ENCODE measurements at places on chromosomes 7 and 10. TPM values are rescaled to one million over a fixed set of nuclear protein-coding genes. Genes with fewer than 3 reads are reported as not detected.

Gene HEPACAM2
- total RNA-seq, result 86.8 TPM

Gene CDCA7L
- 17.1 TPM for total RNA-seq

Gene ITGB8
- 8.9 TPM for total RNA-seq

Gene FFAR4
- total RNA-seq, result 36.9 TPM

Gene KEL
- 0.85 TPM for total RNA-seq

Gene GPR85
- total RNA-seq, result not detected

Gene ATOH7
- total RNA-seq, result 0.22 TPM

Gene LMTK2
- 52.0 TPM for total RNA-seq

Gene MALRD1
- total RNA-seq, result 0.15 TPM

Gene ARL5B
- total RNA-seq, result 15.2 TPM

Gene CSGALNACT2
- 6.7 TPM for total RNA-seq

Gene UCMA
- not detected for total RNA-seq

Gene CDHR3
- 20.3 TPM for total RNA-seq

Gene ACHE
- 18.4 TPM for total RNA-seq

Gene DNAH11
- 0.15 TPM for total RNA-seq

Gene MINPP1
- 28.2 TPM for total RNA-seq

DNA sequence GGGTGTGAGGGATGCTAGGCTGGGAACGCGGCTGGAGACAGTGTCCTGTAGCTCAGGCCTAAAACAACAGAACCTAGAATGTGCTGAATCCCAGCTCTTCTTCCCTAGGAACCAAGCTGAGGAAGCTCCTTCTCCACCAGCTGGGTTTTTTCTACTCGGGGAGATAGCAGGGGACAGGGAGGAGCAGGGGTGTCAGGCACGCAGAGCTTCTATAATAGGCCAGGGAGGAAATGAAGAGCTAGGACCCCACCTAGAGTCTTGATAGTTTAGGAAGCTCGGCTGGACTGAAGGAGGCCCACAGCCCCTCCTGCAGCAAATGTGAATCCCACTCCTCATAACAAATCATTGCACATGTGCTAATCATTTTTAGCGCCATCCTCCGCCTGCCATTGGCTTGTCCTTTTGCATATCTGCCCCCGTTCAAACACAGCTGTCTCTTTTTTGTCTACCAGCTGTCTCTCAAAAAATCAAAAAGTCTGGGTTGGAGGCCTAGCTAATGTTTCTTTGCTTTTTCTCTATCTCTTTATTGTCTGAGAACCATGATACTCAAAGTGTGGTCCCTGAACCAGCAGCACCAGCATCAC lies 24.1 kb upstream of the FAM180A start:
- no peak for DNase-seq

DNA sequence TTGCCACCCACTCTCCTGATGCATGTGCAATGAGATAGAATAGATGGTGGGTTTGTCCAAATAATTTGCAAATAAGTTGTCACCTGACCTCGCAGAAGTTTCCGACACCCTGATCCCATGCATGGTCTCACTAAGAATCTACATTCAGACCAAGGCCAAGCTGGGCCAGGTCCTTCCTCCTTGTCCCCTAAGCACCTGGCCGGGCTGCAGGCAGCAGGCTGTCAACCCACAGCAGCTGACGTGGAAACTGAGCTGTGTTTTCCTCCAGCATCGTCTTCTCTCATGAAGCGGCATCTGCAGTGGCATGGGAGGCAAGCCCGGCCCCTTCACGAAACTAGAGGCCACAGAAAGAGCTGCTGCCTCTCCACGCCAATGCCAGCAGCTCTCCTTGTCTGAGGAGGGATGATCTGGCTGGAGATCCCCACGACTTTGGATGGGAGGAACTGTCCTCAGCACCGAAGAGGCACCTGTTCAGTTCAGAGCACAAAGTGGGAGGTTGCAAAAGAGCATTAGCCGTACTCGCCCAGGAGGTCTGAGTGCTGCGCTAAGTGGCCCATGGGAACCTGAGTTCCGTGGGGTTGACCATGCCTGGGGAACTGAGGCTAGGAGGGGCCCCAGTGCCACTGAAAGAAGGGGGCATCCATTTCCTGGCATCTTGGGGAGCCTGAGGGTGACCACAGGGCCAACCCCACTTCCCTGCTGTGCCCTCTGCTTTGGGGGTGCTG lies 110.5 kb upstream of the INSIG1 start:
- no peak for DNase-seq

- DNase-seq, result no peak
Measured at GRCh38 chr10:102674566-102674965, 30.3 kb downstream of the TRIM8 start.

- no peak for DNase-seq
Measured at GRCh38 chr7:64951250-64951848, 39.5 kb downstream of the ZNF117 start.

- DNase-seq, result no peak
Measured at GRCh38 chr10:111148025-111148424, 71.2 kb downstream of the ADRA2A start.

DNA sequence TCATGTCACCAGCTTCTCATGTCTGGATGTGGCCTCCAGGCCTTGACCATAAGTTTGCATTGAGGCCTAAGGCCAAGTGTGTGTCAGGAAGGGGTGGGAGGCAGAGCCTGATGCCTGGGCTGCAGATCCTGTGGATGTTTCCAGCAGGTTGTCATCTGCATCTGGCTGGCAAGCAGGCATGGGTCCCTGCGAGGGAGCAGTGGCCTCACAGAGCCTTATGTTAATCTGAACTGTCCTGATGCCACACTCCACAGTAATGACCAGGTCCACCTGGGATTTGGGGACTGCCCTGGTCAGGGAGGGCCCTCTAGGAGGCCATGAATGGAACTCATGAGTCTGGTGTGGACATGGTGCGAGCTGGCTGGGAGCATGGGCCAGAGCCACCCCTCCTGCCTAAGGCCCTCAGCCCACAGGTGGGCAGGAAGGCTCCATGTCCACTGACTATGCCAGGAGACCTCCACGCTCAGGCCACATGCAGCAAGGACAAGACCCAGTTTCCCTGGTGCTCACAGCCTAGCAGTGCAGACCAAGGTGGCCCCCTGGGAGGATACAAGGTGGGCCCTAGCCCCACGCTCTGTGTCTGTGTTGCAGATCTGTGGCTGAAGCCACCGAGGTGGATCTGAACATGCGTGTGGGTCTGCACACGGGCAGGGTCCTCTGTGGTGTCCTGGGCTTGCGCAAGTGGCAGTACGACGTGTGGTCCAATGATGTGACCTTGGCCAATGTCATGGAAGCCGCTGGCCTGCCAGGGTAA lies 83.1 kb downstream of the ADCY1 start:
- no peak for DNase-seq

DNA sequence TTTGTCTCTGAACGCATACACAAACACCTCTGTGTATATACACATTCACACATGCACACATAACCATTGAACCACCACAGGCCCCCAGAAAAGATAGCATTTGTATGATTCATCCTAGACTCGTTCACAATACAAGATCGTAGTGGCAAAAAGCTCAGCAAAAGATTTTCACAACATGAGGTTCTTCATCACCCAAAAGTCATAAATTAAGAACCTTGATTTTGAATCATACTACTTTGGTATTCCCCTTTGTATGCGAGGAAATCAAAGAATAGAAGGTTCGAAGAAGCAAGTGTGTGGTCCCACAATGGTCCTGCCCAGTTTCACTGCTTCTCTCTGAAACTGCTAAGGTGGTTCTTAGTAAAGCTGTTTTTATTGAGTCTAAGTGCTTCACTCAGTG lies 200.7 kb downstream of the CELF2 start:
- no peak for DNase-seq

DNA sequence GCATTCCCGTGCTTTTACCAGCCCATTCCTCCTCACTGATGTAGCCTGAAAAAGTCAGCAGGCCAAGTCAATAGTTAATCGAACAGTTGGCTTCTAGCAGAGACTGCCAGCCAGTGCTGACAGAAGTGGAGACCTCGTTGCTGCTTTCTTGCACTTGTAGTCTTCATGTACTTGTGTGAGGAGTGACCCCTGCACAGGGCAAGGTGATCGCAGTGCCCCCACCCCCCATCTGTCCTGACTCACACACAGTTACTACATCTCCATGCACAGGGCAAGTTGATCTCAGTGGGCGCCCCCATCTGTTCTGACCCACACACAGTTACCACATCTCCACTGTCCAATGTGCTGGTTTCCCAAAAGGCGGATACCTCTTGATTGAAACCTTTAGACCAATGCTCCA lies 34.2 kb downstream of the C10orf71 start:
- no peak for DNase-seq

DNA sequence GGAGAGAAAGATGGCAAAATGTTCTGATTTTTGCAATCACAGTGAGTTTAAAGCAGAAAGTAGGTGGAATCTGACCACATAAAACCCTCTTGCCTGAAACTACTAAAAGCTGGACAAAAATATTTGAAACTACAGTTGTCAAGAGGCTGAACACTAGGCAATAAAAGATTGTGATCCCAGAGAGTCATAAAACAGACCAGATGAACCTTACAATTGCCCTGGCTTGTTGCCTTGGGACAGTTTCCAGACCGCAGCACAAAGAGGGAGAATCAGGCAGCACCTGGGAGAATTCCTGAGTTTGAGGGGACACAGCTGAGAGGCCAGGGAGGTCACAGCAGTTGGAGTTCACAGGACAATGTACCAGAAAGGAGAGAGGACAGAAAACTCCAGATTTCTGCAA lies 107.3 kb upstream of the NANOS1 start:
- DNase-seq, result peak; percentile 38

DNA sequence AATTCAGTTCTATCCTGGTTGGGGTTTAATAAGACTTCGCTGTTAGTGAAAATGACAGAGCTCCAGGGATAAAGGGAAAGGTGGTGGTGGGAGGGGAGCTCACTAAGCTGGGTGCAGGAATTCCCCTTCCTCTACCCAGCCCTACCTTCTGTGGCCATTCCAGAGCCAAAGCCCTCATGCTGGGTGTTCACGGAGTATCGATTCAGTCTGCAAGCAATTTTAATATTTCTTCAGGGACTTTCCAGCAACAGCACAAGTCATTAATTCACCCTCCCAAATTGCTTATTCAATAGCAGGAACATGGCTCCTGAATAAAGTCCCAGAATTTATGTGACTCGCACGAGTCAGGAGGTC lies 22.0 kb downstream of the PAX2 start:
- DNase-seq, result no peak

DNA sequence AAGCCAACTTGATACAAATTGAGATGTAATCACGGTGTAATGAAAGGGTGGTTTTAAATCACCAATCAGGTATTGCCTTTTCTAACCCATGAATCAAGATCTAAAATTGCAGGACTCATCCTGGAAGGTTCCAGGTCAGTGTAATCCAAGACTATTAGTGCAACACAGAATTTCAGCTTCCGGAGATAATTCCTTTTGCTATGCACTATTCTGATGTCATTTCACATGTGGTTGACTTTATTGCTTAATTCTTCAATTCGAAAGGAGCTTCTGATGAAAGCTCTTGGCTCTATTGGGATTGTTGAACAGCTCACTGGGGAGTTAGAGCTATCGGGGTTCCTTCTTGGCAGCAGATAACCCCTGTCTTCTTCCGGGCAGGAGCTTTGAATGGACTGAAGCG lies 147.4 kb upstream of the INSYN2A start:
- no peak for DNase-seq

GRCh38 chr10:8410506-8410905 lies 356.0 kb downstream of the GATA3 start:
- DNase-seq, result no peak

DNA sequence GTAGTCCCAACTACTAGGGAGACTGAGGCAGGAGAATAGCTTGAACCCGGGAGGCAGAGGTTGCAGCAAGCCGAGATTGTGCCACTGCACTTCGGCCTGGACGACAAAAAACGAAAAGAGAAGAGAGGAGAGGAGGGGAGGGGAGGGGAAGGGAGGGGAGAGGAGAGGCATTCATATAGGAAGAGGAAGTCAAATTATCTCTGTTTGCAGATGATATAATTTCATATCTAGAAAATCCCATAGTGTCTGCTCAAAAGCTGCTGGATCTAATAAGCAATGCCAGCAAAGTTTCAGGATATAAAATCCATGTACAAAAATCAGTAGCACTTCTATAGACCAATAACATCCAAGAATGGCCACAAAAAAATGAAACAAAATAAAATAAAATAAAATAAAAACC lies 120.3 kb downstream of the LMBR1 start:
- DNase-seq, result no peak

- no peak for DNase-seq
Measured at GRCh38 chr10:327889-328852, 192.9 kb downstream of the ZMYND11 start.

- no peak for DNase-seq
Measured at GRCh38 chr10:13877154-13877909, 290.6 kb downstream of the PRPF18 start.

- DNase-seq, result no peak
Measured at GRCh38 chr7:157335991-157336382, 817 bp upstream of the DNAJB6 start.

GRCh38 chr7:70063371-70063770 lies 465.1 kb downstream of the AUTS2 start:
- DNase-seq, result no peak

GRCh38 chr10:51035344-51035743 lies 38.9 kb upstream of the PRKG1 start:
- peak; percentile 57 for DNase-seq

DNA sequence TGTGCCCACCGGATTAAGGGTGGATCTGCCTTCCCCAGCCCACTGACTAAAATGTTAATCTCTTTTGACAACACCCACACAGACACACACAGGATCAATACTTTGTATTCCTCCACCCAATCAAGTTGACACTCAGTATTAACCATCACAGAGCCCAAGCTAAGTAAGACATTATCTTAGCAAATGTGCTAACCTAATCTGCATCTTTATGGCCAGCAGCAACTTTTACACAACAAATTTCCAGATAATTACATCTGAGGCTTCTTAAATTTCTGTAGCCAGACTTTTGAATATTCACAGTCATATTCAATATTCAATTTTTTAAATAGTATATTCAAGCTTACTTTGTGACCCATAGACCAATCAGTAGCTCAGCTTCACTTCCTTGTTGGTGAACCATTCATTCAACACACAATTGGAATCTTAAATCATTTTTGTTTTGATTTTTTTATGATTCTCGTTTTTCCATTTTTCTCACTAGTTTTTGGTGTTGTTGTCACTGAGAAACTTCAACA lies 594.2 kb downstream of the IPMK start:
- DNase-seq, result no peak

DNA sequence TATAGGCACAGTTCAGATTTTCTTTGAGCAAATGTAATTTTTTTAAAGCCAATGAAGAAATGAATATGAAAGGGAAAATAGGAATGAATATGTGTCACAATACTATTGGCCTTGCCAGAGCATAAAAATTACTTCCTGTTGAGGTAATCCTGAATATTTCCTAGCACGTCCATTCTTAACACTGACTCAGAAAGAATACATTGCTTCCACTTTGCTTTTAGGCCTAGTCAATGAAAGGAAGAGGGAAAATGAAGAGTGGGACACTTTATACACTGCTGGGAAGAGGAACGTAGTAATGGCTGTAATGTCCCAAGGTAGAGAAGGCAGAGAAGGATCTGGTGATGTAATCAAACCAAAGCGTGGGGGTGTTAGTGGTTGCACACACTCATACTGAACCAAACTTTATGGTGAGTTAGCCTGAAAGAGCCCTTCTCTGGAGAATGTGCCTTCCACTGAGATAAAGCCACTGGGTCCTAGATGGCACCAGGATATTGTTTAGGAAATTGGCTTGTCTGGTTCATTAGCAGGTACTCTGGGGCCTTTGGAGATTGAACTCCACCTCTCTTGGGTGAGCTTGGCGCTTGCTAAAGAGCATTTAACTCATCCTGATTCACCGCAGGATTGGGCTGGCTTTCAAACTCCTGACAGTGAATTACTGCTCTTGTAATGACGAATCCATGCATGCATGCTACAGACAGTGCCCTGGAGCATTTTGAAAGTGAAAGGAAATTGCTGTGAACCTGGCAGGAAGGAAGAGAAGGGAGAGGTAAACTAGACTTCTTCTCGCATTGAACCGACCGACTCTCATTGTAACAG lies 254.9 kb downstream of the KIAA1217 start:
- peak; percentile 58 for DNase-seq

- no peak for DNase-seq
Measured at GRCh38 chr7:45514944-45515343, 59.2 kb upstream of the ADCY1 start.

All from left colon (tissue), 2 donors.